ENCODE measurements at places on chromosomes 7 and 10.

DNA sequence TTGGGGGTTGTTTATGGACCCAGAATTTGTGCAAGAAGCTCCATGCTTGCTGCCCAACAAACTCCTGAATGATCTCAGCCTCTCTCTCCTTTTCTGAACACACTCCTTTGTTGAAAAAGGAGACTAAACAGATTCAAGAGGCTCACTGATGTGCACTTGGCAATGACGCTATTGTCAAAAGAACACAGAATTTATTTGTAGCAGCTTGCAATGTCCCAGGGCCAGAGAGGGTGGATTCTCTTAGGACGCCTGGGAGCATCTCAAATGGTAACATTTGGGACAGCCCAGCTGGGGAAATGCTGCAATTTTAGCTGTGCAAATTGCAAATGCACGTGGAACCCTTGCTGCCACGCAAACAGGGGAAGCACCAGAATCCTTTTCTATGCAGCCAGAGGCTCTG lies 79.9 kb downstream of the GPR26 start:
- no peak for DNase-seq

GRCh38 chr10:11499425-11500071 lies 111.9 kb downstream of the USP6NL start:
- DNase-seq = peak; percentile 95

DNA sequence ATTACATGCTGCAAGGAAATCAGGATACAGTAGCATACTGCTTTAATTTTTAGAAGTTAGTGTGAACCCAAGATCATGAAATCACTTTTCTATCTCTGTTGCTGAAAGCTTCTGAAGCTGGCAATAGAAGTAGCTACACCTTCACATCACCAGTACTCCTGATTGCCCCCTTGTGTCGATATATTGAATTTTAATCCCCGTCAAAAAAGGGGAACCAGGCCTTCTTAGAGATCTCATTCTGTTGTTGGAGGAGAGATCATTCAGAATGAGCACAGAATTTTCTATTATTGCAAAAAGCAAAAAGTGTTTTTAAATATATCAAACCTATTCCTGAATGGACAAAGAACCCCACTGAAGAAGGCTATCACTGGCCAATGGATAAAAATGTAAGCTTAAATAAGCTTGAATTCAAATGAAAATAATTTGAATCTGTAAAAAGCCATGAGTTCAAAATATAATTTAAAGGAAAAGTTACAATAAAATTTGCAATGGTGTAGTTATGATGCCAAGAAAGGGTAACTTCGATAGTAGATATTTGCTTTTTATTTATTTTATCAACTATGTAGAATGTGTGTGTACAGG lies 39.7 kb upstream of the TEX47 start:
- DNase-seq = peak; percentile 50

DNA sequence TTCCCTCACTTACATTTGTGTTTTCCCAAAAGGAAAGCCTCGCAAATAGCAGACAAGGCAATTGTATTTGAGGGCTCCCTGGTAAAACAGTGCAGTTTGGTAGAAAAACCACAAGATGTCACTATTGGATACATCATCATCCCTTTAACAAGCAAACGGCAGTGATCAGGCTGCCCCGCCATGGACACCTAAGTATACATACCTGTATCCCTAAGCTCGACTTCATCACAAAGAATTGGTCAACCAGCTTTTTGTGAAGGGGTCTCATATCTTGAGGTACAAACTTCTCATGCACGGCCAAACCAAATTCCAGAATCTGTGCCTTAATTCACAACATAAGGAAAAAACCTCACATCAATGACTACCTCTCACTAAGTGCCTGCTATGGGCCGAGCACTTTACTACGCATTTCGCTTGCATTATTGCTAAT lies 179.5 kb upstream of the IMMP2L start:
- DNase-seq = peak; percentile 67

DNA sequence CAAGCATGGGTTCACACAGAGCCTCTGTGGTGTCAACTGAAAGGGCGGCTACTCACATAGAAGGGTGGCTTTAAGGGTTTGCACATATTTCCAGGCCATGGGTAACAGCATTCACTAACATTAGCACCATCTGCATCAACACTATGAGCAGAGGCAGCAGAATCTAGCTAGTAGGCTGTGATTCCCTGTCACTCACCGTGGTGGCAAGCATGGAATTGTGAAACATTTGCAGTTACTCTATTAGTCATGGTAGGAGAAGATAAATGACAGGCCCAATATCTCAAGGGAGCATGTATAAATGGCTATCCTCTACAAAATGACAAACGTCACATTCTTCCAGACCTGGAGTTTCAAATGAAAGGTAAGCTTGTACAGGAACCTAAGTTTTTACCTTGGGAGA lies 32.2 kb upstream of the CUBN start:
- DNase-seq = no peak

- no peak for DNase-seq
Observed at GRCh38 chr10:131243076-131243475, 68.4 kb downstream of the TCERG1L start.

DNA sequence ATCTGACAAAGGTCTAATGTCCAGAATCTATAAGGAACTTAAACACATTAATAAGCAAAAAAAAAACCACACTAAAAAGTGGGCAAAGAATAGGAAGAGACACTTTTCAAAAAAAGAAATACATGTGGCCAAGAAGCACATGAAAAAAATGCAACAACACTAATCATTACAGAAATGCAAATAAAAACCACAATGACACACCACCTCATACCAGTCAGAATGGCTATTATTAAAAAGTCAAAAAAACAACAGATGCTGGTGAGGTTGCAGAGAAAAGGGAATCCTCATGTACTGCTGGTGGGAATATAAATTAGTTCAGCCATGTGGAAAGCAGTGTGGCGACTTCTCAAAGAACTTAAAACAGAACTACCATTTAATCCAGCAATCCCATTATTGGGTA lies 119.0 kb downstream of the LMBR1 start:
- DNase-seq = no peak

GRCh38 chr7:37493123-37493522 lies 44.5 kb upstream of the ELMO1 start:
- DNase-seq = no peak

GRCh38 chr7:25206765-25207164 lies 21.5 kb downstream of the NPVF start:
- peak; percentile 16 for DNase-seq

DNA sequence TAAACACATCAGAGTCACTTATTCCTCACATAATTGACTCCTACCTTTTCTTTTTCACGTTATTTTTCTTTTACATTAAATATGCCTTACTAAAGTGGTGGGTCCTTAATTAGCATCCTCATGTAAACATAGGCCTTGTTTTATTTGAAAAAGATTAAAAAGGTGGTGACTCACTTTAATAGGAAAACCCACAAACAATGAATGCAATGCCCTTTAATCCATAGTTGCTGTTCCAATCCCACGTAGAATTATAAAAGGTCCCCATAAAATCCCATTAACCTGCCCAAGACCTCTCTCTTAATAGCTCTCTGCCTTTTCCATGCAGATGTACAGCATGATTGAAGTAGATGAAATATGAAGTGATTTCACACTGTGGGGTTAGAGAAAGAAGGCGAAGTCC lies 32.2 kb downstream of the SLC16A12 start:
- no peak for DNase-seq

DNA sequence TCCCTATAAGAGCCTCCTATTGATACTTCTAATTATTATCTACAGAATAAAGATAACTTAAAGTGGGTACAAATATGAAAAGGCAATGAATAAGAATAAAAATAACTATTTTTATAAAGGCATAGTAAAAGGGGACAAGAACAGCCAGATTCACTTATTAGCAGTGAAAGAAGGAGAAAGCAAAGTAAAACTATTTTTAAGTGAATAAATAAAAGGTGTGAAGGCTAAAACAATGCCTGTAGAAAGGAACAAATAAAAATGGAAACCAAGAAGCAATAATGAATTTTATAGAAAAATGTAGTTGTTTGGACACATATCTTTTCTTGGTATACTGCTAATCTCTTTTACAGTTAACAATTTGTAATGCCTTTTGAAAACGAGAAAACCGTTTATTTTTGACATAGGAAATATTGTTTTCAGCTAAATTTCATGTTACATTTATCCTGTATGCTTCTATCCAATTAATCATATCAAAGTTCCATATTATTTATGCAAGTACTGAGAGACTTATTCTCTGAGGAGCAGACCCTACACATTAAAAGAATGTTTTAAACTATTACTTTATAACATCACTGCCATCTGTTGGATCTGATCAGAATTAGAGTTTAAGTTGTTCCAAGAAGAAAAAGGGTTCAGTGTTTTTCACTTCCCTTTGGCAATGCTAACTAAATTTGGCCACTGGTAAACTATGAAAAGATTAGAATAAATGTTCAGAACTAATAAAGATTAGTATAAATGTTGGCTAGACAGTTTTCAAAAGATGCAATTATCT lies 59.1 kb downstream of the ARMC3 start:
- peak; percentile 62 for DNase-seq

DNA sequence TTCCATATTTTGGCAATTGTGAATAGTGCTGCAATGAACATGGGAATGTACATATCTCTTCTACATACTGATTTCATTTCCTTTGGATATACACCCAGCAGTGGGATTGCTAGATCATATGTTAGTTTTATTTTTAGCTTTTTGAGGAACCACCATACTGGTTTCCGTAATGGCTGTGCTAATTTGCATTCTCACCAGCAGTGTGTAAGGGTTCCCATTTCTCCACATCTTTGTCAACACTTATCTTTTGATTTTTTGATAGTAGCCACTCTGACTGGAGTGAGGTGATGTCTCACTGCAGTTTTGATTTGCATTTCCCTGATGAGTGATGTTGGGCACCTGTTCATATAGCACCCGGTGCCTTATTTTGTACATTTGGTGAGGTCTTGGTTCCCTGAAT lies 519.6 kb downstream of the REEP3 start:
- no peak for DNase-seq

DNA sequence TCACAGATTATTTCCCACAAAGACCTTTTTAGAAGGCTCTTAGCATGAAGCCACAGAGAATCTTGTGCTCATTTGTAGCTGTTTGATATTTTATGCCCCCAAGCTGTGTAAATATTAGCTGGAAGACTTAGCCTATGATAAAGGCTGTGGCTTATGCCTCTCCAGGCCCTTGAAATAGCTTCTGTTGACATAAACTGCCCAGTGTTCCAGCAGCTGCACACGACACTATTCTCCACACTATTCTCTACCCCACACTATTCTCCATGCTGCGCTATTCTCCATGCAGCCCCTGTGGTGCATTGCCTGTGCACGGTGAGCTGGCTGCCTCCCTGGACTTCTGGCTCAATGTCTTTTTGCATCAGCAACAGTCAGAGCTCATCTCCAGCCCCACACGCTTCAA lies 13.1 kb downstream of the DDC start:
- no peak for DNase-seq

GRCh38 chr7:87552351-87552900 lies 48.3 kb downstream of the ABCB1 start:
- no peak for DNase-seq

- peak; percentile 41 for DNase-seq
Observed at GRCh38 chr10:96334616-96335526, 23.9 kb downstream of the OPALIN start.

GRCh38 chr10:96034625-96035024 lies 8.8 kb upstream of the CCNJ start:
- no peak for DNase-seq

GRCh38 chr7:153641199-153641598 lies 411.0 kb upstream of the DPP6 start:
- no peak for DNase-seq

DNA sequence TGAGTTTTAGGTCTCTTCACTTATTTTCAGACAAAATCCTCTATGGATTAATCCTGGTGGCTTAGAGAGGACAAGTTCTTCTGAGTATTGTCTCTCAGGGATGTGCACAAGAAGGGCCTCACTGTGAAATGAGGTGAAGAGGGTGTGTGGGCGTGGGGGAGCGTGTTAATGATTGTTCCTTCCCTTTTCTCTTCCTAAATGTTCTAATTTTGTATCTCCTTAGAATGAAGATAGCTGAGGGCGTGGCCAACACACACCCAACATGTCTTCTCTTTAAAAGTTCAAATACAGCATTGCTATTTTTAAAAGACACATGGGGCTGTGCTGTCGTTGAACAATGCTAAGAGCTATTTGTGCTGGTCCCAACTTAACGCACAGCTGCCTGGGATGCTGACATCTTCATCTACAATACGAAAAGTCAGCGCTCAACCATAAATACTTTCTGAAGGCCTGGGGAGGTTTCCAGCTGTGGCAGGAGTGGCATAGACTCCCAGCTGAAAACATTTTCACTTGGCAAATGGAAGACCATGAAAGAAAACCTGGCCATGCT lies 135.9 kb downstream of the JCAD start:
- DNase-seq = no peak

DNA sequence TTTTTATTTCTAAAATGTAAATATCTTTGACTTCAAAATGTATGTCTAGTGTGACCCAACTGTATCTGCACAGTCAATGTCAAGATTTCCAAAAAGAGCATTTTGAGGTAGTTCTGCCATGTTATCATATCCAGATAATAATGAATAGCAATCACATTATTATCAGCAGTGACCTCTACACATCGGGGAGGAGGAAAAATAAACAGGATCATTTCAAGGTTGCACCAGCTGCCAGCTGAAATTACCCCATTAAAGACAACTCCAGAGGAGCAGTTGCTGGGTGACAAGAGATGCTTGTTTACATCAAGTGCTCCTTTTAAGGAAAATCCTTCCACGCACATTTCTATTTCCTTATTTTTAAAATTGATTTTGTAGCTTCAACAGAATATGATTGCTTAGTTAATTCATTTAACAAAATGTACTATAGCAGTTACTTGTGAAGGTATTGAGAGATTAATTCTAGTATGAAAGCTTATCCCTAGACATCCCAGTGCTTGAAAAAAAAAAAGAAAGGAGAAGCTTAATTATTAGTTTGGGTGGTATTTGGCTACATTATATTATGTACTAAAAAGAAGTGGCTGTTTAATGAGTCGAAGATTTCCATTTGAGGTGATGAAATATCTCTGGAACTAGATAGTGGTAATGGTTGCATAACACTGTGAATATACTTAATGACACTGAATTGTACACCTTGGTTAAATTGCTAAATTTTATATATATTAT lies 19.3 kb upstream of the SLC35G1 start:
- no peak for DNase-seq

DNA sequence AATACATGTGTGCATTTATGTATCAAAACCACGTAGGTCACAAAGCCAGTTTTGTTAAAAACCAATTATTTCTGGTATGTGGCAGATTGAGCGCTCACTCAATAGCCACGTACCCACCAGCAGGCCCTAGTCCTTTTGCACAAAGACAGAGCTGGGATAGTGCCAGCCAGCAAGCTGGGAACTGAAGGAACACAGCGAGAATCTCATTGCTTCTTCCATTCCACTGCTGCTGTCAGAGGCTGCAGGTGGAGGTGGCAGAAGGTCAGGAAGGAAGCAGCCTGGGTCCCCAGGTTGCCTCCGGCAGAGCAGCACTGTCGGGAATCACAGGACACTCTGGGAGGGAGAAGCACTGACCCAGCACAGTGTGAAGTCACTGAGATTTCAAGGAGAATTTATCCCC lies 385.5 kb upstream of the PFKP start:
- no peak for DNase-seq

GRCh38 chr7:78543976-78544375 lies 745.4 kb downstream of the PHTF2 start:
- DNase-seq = no peak
